ENCODE measurements at places on chromosomes 1 and 21.

- no peak for DNase-seq
Observed at GRCh38 chr1:66809736-66810326, 8.8 kb upstream of the INSL5 start.

- no peak for DNase-seq
Observed at GRCh38 chr1:39828734-39829133, 40.1 kb upstream of the BMP8B start.

DNA sequence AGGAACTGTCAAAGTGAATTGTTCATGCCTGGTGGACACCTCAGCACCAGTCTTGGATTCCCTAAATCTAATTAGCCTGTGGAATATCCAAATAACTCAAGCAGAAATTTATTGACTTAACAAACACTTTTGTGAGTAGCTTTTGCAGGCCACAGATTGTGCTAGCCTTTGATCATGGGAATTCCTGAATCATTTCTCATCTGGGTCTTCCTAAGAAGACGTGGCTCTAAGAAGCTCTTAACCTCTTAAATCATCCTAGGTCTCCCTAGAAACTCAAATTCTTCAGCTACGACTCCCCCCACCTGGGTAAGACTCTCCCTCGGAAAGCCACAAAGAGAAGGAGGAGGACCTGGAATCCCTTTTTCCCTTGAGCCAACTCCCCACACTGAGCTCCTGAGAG lies 53.8 kb upstream of the PSEN2 start:
- no peak for DNase-seq

GRCh38 chr1:88300752-88301263 lies 383.3 kb upstream of the PKN2 start:
- no peak for DNase-seq

- DNase-seq, result no peak
Observed at GRCh38 chr21:14073615-14074014, 137.1 kb downstream of the LIPI start.

DNA sequence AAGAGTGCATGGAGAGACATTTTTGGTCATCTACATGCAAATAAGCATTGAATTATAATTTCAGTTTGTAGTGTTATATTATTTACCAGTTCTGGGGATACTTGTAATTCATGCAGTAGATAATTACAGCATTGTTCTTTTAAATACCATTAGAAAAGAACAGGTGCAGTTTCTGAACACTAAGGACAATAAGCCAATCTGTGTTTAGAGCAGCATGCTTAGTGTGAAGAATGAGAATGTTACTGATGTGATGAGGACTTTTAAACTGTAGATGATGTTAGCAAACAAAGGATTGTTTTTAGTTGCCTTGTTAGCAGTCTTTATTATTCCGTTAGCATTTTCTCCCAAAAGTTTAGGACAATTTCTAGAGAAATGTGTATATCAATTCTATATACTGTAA lies 348.3 kb downstream of the BRINP3 start:
- no peak for DNase-seq

GRCh38 chr1:220680085-220680687 lies 10.0 kb upstream of the C1orf115 start:
- no peak for DNase-seq
